ENCODE measurements at places on chromosomes 2 and 18.

- DNase-seq, result no peak
Observed at GRCh38 chr2:46144133-46144800, 152.9 kb upstream of the EPAS1 start.

- DNase-seq, result no peak
Observed at GRCh38 chr2:132804051-132804450, 134.0 kb upstream of the LYPD1 start.

GRCh38 chr2:85656468-85656867 lies 11.5 kb downstream of the SFTPB start:
- no peak for DNase-seq

DNA sequence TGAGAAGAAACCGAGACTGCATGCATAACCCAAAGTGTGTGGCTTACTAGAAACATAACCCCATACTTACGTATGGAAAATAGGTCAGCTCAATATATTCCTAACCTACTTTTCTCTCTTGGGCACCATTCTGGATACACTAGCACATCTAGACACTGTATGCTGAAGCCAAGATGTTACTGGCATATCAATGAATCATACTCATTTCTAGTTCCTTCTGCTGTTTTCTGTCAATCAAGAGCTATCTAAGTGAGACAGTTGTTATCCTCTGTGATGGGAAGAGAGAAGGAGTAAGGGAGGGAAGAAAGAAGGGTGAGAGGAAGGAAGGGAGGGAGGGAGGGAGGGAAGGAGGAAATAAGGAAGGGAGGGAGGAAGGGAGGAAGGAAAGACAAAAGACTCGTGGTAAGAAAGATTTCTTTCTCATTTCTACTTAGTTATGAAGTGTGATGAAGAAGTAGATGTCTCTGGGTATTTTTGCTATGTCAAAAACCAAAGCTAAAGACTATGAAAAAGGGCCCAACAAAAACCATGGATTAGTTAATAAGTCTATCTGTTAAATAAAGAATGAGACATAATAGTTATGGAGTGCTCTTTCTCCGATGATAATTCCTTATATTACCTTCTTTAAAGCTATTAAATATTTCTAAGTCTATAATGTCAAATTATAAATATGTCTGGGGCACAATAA lies 248.4 kb downstream of the ZNF521 start:
- no peak for DNase-seq

DNA sequence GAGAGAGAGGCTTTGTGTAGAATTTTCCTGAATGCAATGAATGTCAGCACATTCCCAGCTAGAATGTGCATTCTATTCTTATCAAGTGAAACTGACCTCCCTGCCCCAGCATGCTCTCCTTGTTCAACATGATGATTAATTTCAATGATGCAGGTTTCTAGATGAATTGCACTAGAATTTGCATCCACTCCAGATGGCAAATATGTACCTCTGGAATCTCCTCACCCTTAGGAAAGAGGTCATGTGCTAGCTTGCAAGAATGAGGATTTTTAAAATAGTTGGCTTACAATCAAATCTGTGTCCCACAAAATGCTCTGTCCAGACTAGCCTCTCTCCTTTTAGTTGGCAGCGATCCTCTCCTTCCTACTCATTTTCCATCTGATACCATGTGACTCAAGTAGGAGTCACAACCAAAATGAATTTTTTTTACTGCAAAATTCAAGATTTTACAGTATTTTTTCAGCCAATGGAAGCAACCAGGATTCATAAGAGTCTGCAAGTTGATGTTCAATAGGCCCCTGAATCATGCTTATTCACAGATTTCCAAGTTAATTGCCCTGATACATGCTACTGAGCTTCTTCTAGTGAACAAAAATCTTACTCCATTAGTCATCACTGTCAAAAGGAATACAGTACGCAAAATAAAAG lies 21.0 kb upstream of the STAT4 start:
- DNase-seq, result no peak

GRCh38 chr2:126637386-126637785 lies 18.6 kb upstream of the GYPC start:
- no peak for DNase-seq

DNA sequence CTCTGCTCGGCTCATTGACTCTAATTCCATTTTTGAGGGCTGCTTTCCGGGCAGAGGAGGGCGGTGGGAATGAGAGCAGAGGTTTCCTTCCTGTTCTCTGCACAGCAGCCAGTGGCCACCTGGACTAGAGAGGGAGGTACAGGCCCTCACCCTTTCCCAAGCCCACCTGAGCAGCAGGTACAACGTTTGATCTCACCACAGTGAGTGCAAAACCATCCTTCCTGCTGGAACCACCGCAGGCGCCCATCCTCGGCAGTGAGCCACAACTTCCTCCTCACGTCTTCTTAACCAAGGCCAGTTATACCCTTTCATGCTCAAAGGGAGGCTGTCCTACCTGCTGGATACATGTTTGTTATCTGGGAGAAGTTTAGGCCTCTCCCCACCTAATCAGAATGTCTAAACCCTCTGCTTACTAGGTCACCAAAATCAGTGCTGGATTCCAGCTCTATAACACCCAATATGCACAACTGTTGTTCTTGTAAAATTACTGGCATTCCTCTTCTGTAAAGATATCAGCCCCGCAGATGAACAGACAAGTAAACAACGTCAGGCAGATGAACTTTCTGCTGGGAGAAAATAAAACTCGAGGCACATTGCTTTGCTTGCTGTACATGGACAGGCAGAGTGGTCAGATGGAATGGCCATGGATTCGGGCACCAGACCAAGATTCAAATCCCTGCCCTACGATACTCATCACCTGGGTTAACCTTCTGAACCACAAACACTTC lies 191.4 kb downstream of the SH3RF3 start:
- DNase-seq, result no peak

GRCh38 chr2:54660752-54661151 lies 62.7 kb upstream of the EML6 start:
- DNase-seq, result no peak

DNA sequence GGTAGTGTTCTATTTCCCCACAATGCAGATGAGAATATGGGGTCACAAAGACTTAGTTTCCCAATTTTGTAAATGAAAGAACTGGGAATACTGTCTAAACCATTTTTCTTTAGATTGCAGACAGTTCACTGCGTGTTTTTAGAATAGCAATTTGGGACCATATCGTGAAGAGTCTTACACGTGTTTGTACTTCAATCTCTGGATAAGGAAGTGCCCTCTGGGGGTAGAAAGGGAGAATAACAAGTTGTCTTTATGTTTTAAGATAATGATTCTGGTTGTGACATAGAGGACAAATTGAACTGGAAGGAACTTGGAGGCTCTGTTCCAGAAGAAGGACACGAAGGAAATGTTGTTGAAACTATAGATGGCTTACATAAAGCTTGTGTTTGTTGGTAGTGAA lies 457.7 kb downstream of the CBLN2 start:
- no peak for DNase-seq

DNA sequence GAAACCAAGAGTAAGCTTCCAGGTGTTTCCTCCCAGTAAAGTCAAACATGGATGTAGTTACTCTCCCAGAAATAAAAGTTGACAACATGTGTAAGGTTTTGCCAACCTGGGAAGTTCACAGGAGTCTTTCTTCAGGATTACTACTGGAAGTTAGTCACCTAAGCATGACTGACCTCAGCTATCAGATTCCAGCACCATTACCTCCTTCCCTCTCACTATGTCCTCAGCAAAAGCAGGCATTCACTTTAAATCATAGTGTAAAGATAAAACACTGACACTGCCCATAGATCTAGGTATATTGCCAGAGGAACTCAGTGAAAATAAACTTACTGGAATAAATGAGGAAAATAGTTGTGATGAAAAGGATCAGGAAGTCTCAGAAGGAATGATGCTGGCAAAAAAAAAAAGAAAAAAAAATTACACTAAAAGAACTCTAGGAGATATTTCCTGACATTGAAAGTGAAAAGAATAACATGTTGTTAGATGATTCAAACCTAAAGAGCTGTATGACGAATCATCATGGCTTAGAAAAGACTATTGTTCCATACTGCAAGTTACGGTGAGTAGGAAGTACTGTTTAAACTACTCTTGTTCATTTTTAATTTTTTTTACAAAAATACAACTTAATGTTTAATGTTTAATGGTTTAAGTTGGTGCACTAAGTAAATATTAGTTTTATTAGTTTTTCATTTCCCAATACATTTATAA lies 484.5 kb upstream of the ZNF804A start:
- DNase-seq, result no peak

DNA sequence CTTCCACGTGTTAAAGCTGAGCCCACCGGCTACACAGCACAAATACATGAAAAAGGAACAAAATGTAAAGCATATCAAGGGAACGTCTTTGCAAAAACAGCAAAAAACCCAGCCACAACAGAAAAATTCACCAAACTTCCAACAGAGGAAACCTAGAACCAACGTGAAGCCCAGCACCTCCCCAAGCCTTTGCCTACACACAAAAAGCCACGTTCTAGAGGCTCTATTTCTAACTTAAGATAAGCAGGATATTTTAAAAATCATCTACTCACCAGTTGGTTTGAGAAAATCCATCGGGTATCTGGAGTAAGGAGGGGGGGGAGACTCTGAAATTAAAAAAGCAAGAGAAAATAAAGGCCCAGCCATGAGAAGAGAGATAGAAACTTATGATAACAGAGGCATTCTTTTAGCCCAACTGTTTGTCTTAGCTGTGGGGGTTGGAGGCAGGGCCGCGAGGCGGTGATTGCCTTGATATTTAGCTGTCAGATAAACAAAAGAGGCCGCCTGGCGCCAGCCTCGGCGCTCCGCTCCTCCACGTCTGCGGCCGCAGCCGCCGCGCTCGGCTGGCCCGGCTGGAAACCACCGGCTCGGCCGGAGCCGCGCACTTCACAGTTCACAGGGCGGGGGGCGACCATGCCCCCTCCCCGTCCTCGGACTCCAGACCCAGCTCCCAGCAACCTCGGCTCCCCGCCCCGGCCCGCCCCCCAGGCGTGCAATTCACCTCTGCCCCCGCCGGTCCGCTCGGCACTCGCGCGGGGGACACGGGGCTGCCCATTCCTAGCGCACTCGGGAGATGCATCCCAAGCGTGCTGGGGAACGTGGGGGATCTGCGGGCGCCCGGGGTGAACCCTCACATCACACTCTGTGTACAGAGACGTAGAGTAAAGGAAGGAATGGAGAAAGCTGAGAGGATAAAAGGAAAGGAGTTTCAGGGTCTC lies 2.4 kb downstream of the SMAD7 start:
- DNase-seq, result peak; percentile 75

- DNase-seq, result no peak
Observed at GRCh38 chr2:238294046-238294392, 5.6 kb upstream of the PER2 start.

- DNase-seq, result no peak
Observed at GRCh38 chr2:70501215-70501614, 52.4 kb downstream of the TGFA start.

DNA sequence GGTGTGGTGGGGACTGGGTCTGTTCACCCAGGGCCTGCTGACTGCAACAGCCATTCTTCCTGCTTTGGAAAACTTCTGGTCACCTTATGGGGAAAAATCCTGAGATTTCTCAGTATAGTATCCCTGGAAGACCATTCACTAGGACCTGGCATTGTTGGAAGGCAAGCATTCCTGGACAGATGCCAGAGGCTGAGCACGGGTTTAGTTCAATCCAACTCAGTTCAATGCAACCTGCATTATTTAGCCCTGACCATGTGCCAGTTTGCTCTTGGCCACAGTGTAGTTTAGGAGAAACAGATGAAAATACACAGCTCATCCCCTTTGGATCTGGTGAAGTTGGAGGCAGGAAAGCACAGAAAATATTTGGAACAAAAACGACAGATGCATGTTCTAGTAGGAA lies 95.9 kb downstream of the LPIN1 start:
- DNase-seq, result no peak

GRCh38 chr2:64975232-64975821 lies 13.9 kb upstream of the SLC1A4 start:
- DNase-seq, result no peak

DNA sequence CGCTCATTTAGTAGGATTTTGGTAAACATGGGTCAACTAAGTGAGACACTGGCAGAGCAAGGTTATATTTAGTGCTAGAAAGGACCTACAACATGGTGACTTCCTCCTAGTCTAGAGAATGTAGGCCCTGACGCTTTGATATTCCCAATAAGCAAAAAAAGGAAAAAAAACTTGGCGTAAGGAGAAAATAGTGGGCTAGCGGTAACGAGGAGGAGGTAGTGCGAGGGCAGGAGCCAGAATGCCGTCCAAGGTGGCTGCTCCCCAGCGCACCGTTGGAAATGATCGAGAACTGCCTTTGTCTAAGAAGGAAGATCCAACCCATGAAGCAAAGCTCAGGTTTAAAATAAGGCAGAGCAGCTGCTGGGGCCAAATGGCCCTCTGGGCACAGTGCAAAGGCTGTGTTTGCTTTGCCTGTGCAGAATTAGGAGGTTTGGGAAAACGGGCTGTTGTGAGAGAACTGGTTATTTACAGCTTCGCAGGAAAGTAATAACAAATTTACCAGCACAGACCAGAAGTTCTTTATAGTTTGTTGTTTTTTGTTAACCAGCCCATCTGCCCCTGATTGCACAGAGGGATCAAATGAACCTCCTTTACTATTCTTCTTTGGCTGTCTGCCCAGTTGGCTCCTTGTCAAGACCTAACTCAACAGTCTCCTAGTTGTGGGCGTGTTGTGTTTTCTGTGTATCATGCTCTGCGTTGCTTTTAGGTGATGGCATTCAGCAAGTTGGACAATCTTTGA lies 86.6 kb downstream of the ITGB1BP1 start:
- DNase-seq, result no peak

DNA sequence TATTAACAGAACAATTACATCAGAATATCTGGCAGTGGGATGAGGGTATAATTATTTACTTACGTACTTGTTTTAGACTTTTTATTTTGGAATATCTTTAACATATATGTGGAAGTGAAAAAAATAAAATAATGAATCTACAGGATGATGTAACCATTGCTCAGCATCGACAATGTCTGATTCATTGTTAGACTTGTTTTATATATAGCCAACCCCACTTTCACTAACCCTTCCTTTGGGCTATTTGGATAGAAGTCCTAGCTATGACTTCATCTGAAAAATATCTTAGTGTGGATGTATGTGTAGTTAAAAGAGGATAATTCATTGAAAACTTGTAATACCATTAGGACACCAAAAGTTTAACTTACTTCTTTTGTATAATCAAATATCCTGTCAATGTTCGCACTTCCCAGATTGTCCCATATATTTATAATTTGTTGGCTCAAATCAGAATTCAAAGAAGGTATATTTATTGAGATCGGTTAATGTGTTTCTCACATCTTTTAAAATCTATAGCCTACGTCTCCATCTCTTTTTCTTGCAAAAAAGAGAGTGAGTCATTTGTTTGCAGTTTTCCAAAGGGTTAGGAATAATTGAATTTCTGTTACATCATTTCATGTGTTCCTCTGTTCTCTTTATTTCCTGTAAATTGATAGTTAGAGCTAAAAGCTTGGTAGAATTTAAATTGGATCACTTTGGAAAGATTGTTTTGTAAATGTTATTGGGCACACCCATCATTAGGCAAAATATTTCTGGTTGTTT lies 506.1 kb upstream of the FAM98A start:
- DNase-seq, result no peak

DNA sequence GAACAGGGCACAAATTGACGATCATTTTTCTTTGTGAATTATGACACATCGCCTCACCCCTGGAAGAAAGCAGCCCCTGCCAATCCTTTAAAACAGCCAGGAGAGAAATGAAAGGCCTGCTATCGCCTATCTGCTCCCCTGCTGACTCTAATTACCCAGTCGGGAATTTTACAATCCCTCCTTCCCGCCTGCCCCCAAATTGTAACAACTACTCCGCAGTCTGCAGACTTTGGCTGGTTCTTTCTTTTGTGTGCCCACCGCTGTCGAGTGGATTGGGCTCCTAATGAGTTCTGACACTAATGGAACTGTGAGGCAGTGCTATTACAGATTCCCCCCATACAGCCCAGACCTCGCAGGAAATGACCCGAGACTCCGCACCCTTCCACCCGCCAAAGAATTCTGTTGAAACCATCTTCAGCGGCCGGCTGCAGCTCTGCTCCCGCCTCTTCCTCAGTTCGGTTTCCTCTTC lies 281.2 kb upstream of the PARD3B start:
- no peak for DNase-seq

Data from nephron progenitor cell (in vitro differentiated cells).